Muscle of arm (tissue), 14 donors: ENCODE measurements at places on chromosomes 16 and 17. TPM values are rescaled to one million over a fixed set of nuclear protein-coding genes. Genes with fewer than 3 reads are reported as not detected.

- no peak for DNase-seq
Measured at GRCh38 chr17:79223953-79224352, 149.3 kb downstream of the ENGASE start.

The RRAD gene
- 7.6 TPM for polyA plus RNA-seq

DNA sequence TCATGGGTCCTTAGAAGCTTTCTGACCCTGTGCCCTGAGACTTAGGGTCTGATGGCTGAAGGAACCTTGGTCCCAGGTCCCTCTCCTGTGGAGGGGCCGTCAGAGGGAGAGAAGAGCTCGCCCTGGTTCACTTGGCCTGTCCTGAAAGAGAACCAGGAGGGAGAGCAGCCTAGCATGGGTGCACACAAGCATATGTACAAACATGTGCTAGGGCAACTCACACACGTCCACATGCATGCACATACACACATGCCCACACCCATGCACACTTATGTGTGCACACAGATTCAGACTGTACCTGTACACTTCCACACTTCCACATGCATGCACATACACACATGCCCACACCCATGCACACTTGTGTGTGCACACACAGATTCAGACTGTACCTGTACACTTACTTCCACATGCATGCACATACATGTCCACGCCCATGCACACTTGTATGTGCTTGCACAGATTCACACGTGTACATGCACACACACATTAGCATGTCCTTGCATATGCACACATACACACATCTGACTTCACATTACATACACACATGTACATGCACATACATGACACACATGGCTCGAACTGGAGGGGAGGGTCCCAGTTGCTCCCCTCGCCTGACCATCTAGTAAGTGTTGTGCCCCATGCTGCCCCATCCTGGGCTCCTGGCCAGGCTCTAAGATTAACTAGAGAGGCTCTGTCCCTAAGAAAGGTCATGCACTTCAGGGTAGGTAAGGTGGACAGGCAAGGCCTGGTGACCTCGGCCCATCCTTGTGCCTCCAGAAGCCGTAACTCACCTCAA, 122.0 kb downstream of the METRNL start:
- DNase-seq = no peak

DNA sequence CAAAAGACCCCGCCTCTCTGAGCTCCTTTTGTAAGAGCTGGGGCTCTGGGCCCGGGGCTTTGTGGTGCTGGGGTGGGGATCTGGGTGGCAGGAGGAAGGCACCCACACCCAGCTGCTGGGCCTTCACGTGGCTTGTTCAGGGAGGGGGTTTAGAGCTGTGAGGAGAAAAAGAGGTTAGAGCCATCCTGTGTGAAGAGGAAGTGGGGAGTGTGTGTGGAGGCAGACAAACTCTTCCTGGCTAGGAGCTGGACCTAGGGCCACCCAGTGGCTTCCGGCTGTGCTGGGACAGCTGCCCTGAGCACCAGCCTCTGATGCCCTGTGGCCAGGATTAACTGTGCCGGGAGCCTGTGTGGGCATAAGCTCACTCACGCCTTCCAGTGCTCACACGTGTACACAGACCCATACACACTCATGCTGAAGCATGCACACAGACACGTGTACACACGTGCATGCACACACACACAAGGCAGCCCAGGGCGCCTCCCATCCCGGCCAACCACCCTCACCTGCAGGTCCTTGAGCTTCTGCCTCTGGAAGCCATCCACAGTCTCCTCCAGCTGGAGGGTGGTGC, 7.4 kb downstream of the CIBAR2 start:
- DNase-seq = no peak
